Left ventricle myocardium superior (tissue), 1 donor: ENCODE measurements at places on chromosomes 2 and 18.

GRCh38 chr2:234292962-234293243 is 204.0 kb downstream of the ARL4C start:
- DNase-seq = no peak

- DNase-seq = no peak
Observed at GRCh38 chr2:208501206-208501605, 94.6 kb downstream of the PTH2R start.

DNA sequence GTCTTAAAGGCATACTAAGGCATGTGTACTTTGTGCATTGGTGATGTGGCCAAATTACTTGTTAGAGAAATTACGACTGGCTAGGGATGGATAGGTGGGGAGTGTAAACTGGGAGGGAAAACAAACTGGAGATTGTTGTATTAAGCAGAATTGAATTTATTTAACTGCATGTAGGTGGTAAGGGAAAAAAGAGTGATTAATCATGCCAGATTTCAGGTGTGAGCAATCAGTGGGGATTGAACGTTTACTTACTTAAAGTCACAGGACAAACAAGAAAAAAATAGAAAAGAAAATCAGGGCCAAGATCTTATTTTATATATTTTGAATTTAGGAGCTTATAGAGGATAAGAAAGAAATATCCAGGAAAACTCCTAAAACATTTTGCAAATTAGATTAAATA is 88.6 kb downstream of the GULP1 start:
- DNase-seq = no peak

- DNase-seq = no peak
Observed at GRCh38 chr2:31877008-31877407, 133.8 kb downstream of the MEMO1 start.

- DNase-seq = peak; percentile 55
Observed at GRCh38 chr2:160210599-160211138, 10.6 kb upstream of the ITGB6 start.

GRCh38 chr18:52615943-52616342 is 275.9 kb downstream of the DCC start:
- DNase-seq = no peak
